ENCODE measurements at places on chromosomes 1 and 21.

GRCh38 chr1:18528616-18529015 lies 47.9 kb downstream of the KLHDC7A start:
- no peak for DNase-seq

DNA sequence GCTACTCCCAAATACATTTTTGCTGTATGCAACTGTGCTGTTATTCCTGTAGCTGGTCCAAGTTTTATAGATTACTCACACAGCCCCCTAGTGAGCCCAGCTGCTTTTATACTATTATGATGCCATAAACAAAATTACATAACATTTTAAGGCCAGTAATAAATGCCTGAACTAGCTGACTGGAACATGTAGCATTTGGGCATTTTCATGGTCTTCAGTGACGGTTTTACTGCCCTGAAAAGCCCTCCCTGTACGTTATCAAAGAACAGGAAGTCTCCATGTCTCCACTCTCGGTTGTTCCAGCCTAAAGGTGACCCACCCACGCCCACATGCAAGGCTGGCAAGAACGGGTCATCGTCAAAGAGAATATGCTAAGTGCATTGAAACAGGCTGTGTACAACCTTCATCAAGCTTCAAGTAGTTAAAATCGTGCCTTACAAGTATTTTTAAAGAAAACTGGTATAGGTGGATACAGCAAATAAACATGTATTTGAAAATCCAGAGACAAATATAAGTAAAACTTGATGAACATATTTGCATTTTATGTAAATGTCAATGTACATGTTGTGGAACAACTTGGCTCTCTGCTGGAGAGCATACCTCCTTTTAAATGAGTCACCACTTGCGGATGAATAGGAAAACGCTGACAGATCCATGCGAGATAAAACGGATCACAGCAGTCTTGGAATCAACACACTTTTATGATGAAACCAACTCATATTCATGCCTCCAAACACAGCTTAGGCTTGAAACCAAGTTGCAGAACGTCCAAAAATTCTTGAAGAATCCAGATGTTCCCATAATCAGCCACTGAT lies 520.5 kb downstream of the SMYD3 start:
- peak; percentile 62 for DNase-seq

DNA sequence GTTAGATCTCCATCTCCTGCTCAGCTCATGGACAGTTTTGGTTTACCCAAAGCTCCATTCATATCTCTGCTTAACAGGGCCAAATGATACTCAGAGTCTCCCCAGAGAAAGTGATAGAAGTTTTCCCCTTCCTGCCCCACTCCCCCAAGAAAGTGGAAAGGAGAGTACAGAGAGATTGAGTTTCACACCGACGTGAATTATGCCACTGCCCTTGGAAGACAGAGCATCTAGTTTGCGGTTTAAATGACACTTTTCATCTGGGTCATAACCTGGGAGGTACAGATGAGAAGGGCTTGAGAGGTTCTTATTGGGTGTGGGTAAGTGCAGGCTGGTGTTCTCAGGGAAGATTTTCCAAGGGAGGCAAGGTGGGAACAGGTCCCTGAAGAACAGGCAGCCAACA lies 6.9 kb upstream of the ZNF362 start:
- no peak for DNase-seq

DNA sequence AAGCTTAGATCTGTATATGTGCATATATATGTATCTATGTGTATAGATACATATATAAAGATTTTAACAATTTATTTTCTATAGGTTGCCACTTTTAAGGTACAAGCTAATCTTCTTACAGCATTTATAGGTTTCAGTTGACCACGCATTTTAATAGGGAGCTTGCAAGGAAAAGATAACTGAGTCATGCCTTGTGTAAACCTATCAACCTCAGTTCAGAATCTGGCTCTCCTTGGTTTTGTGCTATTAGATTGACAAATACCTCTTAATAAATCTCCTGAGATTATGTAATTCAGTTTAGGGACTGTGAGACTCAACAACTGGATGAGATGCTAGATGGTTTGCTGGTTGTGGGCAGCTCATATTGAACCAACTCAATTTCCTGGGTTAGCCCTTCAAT lies 114.7 kb upstream of the SERBP1 start:
- no peak for DNase-seq

DNA sequence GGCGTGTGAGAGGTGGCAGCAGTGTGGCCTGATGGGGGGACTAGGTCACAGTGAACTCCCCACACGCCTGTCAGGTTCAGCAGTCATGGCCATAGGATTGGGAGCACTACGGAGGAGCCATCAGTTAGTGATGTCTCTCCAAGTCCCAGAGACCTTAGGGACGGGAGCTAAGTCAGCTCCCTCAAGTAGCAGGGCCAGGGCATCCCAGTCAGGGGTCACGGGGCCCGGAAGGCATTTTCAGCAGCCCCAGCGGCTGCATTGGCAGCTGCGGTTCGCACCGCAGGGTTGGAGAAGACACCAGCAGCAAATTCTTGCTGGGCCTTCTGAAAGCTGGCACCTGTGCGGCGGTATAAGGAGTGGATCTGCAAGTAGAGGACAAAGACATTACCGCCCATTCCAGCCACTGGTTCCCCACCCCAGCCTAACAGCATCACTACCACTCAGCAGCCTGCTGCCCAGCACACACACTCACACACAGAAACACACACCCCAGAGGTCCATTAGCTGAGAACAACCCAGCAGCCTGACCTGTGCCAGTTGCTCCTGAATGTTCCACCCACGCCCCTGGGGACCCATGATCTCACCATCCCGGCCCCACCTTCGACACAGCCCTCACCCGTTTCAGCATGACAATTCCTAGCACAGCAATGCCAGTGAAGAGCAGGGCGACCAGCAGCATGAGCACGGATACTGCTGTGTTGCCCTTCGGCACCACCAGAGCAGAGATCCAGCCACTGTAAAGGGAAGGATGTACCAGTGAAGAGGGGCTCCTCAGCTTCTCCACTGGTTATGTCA lies 972 bp upstream of the ENTREP3 start:
- no peak for DNase-seq

- peak; percentile 76 for DNase-seq
Observed at GRCh38 chr21:39029086-39029755, 154.0 kb downstream of the PSMG1 start.

DNA sequence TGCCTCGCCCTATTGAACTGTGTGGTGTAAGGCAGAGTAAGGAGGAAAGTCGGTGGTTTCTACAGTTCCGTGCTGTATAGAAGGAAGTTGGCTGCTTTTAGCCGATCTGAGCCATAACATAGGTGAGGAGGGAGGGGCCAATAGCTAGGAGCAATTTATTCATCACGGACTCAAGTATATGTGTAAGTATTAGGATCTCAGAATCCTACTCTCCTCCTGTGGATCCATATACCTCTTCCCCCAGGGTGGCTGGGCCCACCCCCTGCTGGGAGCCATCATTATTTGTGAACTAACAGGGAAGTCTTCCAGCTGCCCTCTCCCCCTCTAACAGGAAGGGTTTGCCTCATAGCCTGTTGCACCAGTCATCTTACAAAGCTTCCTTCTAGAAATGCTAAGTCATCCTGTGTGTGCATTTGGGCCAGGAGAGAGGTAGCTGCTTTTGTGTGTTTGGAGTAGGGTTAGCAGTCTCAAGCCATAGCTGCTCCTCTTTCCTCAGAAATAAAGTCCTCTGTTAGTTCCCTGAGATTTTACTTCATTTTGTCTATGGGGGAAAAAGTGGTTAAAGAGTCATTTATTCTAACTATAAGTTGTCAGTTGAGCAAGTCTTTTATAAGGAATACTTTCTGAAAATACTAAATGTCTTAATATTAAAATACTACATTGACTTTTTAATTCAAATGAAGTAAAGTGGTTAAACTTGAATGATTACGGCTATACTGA lies 14.9 kb upstream of the CENPS start:
- DNase-seq = no peak

DNA sequence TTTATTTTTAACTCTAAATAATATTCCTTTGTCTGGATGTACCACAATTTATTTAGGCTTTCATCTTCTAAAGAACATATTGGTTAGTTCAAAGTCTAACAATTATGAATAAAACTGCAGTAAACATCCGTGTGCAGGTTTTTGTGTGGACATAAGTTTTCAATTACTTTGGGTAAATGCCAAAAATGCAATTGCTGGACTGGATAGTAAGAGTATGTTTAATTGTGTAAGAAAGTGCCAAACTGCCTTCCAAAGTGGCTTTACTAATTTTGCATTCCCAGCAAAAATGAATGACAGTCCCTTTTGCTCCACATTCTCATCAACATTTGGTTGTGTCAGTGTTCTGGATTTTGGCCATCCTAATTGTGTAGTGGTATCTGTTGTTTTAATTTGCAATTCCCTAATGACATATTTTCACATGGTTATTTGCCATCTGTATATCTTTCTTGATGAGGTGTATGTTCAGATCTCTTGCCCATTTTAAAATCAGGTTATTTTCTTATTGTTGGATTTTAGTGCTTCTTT lies 113.8 kb downstream of the DPYD start:
- no peak for DNase-seq

DNA sequence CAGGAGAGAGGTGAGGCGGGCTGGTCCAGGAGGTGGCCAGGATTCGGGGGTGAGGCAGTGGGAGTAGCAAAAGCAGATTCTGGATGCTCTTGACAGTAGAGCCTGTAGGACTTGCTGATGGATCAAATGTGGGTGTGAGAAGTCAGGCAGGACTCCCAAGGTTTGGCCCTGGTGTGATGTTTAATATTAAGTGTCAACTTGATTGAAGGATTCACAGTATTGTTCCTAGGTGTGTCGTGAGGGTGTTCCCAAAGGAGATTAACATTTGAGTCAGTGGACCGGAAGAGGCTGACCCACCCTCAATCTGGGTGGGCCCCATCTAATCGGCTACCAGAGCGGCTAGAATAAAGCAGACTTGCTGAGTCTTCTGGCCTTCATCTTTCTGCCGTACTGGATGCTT lies 6.8 kb upstream of the RAB4A start:
- no peak for DNase-seq

DNA sequence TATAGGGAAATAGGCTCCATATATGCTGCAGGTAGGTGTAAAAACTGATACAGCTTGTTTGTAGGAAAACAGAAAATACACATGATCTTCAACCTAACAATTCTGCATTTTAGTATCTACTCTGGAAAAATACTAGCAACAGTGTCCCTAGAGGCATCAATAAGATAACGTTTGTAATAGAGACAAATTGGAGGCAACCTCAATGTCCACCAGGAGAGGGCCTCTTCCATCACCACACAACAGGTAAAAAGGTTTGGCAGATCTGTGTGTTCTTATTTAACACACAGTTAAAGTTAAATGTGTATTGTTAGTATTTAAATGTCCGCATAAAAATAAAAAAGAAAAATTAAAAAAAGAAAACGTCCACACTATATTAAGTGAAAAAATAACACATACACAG lies 5.4 kb downstream of the EIF2D start:
- DNase-seq = no peak

DNA sequence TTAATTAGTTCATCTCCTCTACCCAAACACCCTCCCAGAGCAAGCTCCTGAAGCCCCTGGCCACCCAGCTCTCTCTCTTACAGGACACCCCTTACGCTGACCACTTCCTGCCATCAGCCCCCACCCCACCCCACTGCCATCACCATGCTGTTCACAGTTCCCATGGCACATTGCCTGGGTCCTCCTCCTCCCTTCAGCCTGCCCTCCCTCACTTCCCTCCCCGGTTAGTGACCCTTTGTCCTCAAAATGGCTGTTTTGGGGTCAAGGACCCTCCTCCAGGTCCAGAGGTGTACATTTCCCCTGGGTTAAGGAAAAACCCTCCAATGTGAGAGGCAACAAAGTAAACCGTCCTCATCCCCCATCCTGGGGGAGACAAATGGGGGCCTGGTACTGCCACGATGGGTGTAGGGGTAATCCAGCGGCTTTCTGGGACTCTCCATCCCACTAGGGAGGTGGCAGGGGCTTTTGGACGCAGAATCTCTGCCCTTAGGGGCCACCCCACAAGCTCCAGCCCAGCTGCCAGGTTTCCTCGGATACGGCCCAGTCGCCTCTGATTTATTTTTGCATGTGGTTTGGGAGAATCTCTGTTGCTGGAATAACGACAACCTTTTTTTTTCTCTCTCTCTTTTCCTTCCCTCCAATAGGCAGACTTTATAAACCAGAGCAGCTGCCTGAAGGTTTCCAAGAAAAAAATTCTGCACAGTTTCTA lies 8.5 kb downstream of the CAMK2N1 start:
- DNase-seq = no peak

- DNase-seq = no peak
Observed at GRCh38 chr1:213171711-213172110, 120.7 kb downstream of the RPS6KC1 start.

DNA sequence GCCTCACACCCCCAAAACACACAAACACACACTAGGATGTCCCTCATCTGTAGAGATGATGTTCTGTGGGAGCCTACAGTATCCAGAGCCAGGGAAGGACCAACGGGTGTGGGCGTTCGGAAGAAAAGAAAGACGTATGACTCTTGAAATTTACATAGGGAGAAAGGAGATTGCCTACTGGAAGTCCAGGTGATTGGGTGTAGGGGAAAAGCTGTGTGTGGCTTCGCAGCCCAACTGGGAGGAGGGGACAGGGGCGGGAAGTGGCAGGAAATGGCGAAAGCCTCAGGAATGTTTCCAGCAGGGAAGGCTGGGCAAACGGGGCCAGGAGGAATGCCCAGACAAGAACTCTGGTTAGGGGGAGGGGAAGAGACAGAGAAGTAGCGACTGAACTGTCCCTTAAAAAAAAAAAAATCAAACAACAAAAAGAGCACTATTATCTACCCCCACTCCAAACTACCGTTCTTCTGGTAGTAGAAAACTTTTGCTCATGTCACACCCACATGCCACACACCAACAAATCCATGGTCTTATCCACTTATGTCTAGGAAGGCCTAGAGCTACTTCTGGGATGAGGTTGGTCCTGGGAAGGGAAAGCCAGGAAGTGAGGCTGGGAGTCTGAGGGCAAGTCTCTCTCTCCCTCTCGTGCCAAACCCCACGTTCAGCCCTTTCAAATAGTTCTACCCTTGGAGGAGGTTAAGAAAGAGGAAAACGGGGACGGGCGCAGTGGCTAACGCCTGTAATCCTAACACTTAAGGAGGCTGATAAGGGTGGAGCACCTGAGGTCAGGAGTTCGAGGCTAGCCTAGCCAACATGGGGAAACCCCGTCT lies 1.8 kb upstream of the CKS1B start:
- peak; percentile 91 for DNase-seq

GRCh38 chr1:150322310-150322709 lies 977 bp downstream of the PRPF3 start:
- no peak for DNase-seq

All from hepatic stellate cell (primary cell).